ENCODE measurements at places on chromosomes 2 and 18.

DNA sequence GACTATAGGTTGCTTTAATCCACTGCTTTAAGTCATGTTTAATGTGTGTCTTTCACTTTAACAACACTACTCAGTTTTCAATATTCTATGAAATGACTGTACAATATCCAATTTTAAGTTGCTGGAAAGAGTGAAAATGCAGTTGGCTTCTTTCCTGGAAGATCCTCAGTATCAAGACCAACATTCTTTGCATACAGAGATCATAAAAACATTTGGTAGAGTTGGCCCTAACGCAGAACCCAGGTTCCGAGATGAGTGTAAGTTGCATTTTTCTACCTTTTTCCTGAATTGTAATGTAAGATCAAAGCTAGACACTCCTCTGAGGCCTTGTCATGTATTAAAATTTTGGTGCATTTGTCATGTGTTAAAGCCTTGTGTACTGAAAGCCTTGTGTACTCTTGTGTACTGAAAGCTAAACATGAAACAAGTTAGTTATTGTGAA is 42.9 kb upstream of the TNFRSF11A start:
- no peak for DNase-seq

GRCh38 chr2:45938649-45939511 is 287.4 kb downstream of the PRKCE start:
- DNase-seq: no peak

GRCh38 chr2:197297772-197298318 is 12.7 kb downstream of the ANKRD44 start:
- DNase-seq: no peak

GRCh38 chr2:22855761-22856184 is 529.2 kb upstream of the KLHL29 start:
- DNase-seq: no peak
